ENCODE measurements at places on chromosomes 5 and 9.

DNA sequence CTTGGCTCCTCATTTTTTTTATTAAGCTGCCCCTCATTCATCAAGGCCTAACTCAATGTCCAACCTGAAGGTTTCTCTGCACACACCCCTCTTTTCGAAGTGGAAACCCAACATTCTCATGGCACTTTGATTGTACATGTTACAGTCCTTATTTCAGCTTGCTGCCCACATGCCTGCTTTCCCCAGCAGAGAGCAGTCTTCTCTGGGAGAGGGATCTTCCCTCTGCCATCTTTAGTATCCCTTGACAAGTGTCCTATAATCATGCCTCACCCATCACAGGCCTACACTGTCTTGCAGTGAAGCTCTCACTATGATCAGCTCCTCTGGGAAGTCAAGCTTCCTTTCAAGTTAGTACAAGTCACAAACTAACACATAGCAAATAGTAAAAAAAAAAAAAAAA is 175.1 kb downstream of the ACER2 start:
- no peak for DNase-seq

- DNase-seq: no peak
Observed at GRCh38 chr5:42500003-42500599, 76.9 kb downstream of the GHR start.

GRCh38 chr5:159104759-159105144 is 5.0 kb upstream of the EBF1 start:
- DNase-seq: no peak

DNA sequence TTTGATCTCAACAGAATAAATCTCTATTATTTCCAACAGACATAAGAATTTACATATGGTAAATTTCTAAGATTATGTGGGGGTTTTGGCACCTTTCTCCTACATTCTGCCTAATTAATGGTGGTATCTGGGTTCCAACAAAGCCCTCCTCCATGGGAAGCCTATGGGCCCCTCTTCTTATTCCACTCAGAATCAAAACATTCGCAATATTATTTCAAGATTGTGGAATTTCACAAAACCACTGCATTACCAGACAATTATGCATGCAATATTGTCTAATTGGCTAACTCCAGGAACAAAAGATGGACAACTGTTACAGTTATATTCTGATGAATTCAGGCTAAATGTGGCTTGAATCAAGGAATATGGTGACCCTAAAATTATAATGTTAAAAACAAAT is 434.0 kb downstream of the NFIB start:
- DNase-seq: no peak

- no peak for DNase-seq
Observed at GRCh38 chr5:35919191-35919590, 19.2 kb downstream of the CAPSL start.

DNA sequence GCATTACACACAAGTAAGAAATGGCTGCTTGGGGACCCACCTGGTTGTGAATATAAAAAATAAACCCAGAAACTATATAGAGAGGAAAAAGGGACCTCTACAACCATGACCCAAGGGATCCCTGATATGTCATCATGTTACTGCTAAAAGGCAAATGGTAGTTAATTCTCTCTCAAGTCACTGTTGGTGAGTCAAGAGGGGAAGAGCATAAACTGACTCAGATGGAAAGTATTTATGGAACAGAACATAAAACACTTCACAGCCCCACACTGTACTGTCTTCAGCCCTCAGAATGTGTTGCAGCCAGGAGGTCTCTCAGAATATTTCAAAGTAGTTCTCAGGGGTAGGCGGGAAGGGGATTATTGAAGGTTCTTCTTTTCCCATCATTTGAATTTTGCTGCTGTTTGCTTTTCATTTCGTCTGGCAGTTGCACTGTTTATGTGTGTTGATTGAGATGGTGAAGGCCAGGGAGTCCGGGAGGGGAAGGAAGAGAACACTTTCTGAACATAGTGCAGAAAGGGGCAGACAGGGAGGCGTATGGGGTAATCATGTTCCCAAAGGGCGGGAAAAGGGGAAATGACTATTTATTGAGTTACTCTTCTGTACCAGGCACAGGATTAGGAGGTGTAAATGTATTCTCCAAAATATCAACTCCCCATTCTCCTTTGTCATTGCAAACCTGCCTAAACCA is 85.5 kb downstream of the TEK start:
- DNase-seq: peak; percentile 38

Data from trophoblast cell (in vitro differentiated cells and primary cell).